Mesenteric fat pad (tissue), 1 donor: ENCODE measurements at places on chromosomes 11 and 22. TPM values are rescaled to one million over a fixed set of nuclear protein-coding genes. Genes with fewer than 3 reads are reported as not detected.

The MMP8 gene
- total RNA-seq = 2.6 TPM

DNA sequence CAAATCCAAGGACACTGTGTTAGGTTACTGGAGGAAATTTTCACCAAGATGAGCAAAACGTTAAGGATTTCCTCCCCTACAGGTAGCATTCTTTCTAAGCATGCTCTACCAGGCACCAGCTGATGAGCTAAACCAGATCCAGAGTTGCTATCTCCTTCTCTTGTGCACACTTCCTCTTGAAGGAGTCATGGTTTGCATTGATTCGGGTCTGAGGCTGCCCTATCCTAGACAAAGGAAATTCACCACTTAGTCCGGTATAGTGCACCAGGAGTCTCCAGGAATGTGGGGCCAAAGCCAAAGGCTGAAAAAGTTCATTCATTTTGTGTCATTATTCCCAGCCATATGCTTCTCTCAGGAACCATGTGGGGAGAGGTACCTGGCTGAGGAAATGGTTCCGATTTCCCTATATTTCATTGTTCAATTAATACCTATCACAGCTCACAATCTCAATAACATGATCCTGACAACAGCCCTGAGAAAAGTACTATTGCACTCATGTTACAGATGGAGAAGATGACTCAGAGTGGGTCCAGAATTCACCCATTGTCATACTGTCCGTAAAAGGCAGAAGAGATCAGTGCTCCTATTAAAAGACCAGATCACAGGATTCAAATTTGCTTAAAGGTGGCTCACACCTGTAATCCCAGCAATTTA lies 39.1 kb downstream of the SLC35F2 start:
- no peak for DNase-seq

- DNase-seq = no peak
These were observed 77.0 kb downstream of the ME3 start for GRCh38 chr11:86595451-86595850.

The GPHA2 gene
- total RNA-seq = not detected

- DNase-seq = no peak
These were observed 54.2 kb downstream of the IRAG1 start for GRCh38 chr11:10639350-10639749.

The GP1BB gene
- 1.8 TPM for total RNA-seq

DNA sequence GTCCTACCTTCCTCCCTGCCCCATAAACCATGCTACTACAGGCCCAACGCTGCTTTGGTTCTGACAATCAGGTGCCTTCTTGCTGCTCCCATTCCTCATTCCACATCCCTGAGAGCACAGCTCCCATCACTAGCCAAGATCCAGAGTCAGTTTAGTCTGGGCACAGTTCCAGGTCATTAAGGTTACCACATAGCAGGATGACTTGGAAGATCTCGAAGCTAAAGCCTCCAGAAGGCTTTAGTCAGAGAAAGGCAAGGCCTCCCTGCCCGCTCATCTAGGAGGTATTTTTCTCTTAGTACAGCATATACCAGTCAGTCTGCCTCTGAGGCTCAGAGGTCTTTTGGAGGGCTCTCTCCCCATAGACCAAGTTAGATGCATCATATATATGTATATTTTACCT lies 30.3 kb downstream of the TRIM66 start:
- DNase-seq = no peak

DNA sequence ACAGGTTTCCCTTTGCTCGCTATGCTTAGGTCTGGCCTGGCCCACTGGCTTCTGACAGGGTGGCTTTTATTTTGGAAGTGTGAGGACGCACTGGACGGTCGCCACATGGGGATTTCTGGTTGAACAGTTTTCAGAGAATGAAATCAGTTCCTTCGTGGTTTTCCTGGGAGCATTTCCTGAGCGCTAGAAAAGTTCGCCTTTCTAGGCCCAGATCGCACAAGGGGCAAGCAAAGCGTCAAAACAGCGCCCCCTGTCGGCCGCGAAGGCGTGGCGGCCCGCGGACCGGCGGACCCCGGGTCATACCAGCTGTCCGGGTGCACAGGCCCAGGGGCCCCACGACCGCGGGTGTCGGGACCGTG lies 12.7 kb upstream of the CYP2R1 start:
- DNase-seq = peak; percentile 95

- DNase-seq = no peak
These were observed 45.5 kb downstream of the PACSIN2 start for GRCh38 chr22:42969348-42969975.

DNA sequence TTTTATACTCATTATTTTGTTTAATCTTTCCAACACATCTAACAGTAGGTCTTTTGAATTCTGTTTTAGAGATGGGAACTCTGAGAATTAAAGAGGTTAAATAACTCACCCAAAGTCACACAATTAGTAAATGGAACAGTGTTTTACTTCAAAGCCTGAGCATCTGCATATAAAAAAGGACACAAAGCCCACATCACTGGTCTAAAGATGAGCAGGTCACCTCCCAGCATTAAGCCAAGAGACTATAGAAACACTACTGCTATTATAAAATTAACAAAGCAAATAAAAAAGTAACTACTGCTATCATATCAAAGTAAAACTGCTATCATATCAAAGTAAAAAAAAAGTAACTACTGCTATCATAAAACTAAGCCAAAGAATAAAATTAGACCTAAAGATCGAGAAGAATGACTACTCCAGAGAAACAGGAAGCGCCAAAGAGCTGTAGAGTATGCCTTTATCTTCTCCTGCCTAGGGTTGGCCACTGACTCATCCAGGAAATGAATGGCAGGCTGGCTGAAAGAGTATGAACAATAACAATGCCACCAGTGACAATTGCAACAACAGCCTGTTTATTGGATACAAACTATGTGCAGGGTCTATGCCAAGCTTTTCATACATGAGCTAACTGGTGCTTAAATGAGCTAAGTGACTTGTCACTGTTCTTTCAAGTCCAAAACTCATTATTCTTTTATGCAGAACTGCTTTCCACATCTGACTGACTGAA lies 1153.0 kb upstream of the TENM4 start:
- no peak for DNase-seq

GRCh38 chr22:23858484-23858815 lies 775 bp downstream of the SLC2A11 start:
- DNase-seq = no peak

- DNase-seq = no peak
These were observed 158.8 kb upstream of the GUCY1A2 start for GRCh38 chr11:107177106-107177477.

GRCh38 chr22:46122511-46122971 lies 27.8 kb upstream of the PPARA start:
- no peak for DNase-seq

DNA sequence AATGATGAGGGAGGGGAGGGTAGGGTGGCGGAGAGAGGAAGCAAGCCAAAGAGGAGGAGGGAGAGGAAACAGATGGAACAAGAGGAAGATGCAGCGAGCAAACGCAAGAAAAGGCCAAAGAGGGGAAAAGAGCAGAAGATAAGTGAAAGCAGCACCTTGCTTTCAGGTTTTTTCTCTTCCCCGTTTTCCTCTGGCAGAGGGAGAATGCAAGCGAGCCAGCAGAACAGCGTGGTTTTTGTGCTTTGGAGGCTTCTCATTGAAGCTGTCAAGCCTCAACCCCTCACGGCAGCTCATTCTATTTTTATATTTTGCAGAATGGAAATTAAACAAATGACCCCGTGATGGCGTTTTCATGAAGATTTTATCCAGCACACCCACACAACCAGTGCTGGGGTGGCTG lies 67.1 kb upstream of the GRAMD1B start:
- no peak for DNase-seq

The SOX6 gene
- total RNA-seq = 4.5 TPM

DNA sequence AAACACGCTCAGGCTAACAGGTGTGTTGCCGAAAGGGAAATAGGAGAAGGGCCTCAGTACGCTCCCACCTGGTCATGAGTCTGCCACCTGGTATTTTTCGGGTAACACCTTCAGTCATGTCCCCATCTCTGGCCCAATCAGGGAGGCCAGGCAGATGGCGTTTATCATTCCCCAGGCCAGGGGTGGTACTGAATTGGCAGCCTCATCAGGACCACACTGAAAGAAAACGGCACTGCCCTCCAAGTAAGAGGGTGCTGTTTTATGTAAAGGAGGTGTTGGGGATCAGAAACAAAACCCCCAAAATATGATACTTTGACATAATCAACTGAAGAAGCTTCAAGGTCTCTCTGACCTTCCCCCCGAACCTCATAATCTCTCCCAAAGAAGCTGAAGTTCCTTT lies 58.9 kb downstream of the RCN1 start:
- no peak for DNase-seq

The C2CD3 gene
- 18.0 TPM for total RNA-seq

GRCh38 chr11:44562845-44563460 lies 2.5 kb upstream of the CD82 start:
- no peak for DNase-seq

DNA sequence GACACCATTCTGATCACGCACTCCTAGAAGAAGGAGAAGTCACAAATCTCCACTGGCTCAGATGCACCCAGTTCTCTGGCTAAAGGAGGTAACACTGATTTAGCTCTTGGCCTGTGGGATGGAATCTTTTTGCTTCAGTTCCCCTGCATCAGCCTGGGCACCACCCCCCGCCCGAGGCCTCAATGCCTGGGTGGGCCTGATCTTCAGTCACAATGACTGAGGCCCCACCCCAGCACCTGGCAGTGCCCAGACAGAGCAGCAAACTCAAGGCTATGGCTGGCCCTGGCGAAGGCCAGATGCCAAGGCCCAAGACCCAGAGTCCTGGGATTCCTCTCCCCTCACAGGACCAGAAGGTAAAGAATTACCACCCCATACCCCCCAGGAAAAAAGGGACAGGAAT lies 5.0 kb downstream of the CYB561A3 start:
- no peak for DNase-seq

DNA sequence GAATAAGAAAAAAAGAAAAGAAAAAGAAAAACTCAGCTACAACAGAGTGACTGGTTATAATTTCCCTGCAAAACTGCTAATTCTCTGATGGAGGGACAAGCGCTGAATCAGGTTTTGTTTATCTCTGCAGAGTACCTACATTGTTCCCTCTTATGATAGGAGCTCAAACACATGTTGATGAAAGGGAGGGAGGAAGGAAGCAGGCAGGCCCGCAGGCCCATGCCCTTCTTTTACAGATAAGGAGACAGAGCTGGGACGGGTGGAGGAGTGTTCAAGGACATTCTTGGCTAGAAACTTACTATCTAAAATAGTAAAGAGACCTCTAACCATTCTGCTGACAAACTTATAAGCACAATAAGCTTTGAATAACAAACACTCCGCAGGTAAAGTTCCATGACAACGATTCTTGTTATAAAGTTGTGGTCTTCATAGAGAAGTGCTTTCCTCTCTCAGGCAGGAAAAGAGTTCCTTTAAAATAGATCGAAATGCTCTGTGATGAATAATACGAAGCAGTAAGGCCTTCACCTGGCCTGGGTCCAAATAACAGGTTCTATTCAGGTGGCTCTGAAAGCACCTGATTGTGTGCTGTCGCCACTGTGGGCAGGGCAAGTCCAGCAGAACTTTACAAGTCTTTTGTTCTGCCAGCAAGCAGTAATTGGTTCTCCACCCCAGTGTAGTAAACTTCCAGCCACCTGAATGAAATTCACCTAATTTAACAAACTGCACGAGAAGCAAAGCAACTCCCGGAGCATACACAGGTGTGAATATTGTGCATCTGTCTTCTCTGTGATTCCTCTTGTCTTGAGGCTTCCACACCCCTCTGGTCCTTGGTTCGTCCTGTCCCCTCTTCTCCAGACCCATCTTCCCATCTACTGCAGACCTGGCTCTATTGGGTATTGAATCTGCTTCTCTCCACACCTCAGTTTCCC lies 15.3 kb upstream of the MICAL2 start:
- DNase-seq = no peak

GRCh38 chr11:46180736-46181135 lies 59.5 kb upstream of the PHF21A start:
- DNase-seq = no peak

The TMEM126A gene
- total RNA-seq = 36.6 TPM

The PGA4 gene
- total RNA-seq = 20.6 TPM

DNA sequence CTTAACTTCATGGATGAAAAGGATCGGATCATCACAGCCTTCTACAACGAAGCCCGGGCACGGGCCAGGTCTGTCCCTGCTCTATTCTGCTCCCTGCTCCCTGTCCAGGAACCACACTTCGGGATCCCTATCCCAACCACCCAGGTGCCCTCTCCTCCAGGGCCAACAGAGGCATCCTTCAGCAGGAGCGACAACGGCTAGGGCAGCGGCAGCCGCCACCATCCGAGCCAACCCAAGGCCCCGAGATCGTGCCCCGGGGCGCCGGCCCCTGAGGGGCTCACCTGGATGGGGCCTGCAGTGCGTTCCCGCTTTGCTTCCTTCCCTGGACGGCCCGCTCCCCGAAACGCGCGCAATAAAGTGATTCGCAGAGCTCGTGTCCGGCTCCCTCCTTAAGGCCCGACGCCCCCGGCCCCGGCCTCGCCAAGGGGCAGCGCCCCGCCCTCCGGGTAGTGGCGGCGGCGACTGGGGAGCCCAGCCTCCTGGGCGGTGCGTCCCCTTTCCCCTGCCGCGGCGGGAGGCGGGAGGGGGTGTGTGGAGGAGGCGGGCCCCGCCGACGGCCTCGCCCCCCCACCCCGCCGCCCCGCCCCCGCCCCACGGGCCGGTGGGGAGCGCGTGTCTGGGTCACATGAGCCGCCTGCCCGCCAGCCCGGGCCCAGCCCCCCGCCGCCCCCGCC lies at the start of gene VEGFB:
TSS of gene VEGFB (plus strand) at position 672 of the 674 bp plus-strand sequence. CDS start 250 bp downstream, outside the sequence.
- DNase-seq = no peak

The CNGA4 gene
- total RNA-seq = not detected

DNA sequence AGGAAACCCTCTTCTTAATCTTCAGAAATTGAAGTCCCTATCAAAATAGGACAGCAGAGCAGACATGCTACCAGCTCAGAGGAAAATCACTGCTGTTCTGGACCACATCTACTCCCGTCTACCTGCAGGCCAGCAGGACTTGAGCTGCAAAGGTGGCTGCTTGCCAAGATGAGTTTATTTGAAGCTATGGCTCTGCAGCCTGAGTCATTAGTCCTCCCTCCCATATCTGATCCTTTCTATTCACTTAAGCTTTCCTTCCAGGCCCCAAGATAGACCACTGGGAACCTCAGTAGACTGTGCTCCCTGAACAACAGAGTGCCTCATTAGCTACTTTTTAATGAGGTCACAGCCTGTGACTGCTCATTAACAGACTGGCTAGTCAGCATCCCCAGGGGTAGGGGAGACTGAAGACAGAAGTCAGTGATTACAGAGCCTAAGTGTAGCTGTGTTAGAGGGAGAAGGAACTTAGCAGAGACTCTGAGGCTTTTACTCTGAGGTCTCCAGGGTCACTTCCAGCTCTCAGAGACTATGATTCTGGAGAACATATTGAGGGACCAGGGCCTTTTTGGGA lies 6.8 kb upstream of the OR10A2 start:
- DNase-seq = no peak

DNA sequence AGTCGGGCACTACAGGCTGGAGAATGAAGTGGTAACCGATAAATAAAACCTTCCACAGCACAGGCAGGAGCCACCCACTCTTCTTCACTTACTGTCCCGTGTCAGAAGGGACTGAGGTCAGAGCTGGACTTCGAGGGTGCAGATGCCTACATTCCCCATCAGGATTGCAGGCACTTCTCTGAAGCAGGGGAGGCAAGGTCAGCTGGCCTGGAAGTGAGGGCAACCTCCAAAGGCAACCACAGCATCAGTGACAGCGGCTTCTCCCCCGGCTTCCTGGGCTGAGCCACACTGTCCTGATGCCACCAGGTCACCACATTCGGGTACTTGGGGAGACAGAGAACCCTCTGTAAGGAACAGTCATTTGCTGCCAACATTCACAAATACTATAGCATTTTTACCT lies 22.7 kb downstream of the TCIRG1 start:
- peak; percentile 73 for DNase-seq
